ENCODE measurements at places on chromosomes 1 and 21.

GRCh38 chr1:6496890-6497214 lies 5.4 kb upstream of the PLEKHG5 start:
- no peak for DNase-seq

- DNase-seq = peak; percentile 52
Observed at GRCh38 chr21:32728456-32728839, 635 bp upstream of the SYNJ1 start.

- DNase-seq = no peak
Observed at GRCh38 chr21:14603202-14603601, 57.1 kb upstream of the SAMSN1 start.

GRCh38 chr1:68378296-68379084 lies 71.3 kb downstream of the RPE65 start:
- no peak for DNase-seq

DNA sequence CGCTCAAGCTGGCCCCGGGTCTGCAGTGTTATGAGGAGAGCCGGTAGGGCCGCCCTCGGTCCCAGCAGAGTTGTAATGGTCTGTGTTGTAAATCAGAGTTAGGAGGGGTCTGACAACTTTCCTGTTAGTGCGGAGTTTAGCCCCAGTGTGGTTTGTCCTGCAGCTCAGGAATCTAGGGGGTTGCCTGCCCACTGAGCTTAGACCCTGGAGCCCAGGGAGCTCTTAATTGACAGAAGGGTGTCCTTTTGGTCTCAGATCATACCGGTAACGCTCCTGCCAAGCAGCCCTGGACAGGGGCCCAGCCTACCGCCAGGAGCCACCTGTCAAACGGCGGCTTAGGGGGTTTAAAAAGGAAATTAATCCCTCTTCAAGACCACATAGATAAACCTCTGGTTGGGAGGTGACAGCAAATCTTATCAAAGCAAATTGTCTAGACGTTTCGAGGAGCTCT lies 164.4 kb downstream of the DYRK1A start:
- DNase-seq = no peak

DNA sequence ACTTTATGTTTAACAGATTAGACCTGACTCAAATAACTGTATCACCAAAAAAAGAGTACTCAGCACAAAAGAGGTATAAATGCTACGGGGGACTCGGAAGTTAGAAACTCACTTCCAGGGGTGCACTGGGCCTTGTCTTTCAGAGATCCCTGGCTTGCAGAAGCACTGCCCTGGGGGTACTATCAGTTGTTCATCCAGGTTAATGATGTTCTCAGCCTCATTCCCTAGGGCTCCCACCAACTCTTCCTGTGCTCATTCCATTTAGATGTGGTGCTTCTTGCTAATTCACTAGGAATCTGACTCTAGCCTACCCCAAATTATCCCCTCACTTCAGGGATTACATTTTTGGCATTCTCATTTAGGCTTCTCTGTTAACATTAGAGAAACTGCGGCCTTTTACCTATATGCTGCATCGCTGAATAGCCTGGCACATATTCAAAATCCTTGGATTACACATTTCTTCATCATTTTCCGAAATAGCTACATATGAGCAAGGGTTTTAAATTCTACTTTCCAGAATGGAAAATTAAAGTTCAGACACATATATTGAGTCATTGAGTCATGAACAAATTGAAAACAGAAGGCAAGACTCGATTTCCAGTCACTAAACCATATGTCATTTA lies 338.5 kb downstream of the KCTD3 start:
- no peak for DNase-seq

DNA sequence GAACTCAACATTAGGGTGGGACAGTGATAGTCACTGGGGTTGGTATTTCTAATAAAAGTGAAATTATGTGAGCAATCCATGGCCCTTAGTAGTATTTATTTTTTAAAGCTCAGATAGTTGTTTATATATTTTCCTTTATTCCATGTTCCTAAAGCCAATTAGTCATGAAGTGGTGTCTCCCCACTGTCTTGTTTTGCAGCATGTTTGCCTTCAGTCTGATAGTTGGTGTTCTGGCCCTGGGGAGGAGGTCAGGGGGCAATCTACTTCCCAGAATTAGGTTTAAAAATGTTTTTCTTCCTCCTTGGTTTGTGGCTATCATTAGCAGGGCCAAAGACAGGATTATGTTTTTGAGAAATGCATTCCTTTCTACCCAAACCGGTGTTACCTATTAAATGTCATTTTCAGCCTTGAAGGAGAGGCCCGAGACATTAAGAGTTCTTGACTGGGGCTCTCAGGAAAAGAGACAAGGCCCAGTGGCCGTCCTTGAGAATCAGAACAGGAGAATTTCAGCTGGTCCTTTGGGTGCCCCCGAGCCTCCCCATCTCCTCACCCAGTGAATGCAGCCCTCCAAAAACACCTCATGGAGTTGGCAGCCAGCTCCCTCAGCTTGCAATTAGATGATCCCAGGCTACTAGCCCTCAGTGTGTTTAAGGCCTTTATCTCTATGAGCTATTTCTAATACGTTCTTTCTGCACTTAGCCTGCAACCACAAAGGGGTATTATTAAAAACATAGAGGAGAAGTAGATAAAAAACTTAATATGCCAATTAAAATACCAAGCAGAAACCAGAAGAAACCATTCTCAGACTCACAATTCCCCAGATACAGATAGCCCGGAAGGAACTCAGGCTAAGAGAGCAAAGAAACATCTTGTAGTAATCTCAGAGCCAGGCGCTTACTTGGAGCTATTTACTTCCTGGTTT lies 71.3 kb upstream of the NGF start:
- no peak for DNase-seq

DNA sequence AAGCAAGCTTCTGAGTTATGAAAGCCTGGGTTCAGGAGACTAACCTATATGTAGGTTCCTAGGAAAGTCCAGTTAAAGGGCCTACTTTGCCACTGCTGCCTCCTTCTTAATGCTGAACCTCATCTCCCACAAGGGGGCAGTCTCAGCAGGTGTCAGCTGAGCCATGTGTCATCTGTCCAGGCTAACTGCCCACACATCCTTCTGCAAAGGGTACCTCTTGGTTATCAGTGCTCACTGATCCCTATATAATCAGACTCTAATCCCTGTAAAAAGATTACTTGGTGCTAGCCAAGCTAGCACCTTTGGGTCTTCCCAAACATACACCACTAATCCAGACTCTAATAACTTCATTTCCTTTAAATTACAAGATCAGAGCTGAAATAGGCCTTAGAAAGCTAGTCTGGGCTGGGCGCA lies 9.0 kb downstream of the PRDX1 start:
- peak; percentile 14 for DNase-seq

- no peak for DNase-seq
Observed at GRCh38 chr21:25324666-25325065, 282.6 kb downstream of the MRPL39 start.

GRCh38 chr1:225607355-225607754 lies 45.6 kb downstream of the ENAH start:
- no peak for DNase-seq

- DNase-seq = no peak
Observed at GRCh38 chr1:81679942-81680341, 120.8 kb upstream of the ADGRL2 start.

GRCh38 chr1:245558069-245558468 lies 403.3 kb downstream of the KIF26B start:
- no peak for DNase-seq

DNA sequence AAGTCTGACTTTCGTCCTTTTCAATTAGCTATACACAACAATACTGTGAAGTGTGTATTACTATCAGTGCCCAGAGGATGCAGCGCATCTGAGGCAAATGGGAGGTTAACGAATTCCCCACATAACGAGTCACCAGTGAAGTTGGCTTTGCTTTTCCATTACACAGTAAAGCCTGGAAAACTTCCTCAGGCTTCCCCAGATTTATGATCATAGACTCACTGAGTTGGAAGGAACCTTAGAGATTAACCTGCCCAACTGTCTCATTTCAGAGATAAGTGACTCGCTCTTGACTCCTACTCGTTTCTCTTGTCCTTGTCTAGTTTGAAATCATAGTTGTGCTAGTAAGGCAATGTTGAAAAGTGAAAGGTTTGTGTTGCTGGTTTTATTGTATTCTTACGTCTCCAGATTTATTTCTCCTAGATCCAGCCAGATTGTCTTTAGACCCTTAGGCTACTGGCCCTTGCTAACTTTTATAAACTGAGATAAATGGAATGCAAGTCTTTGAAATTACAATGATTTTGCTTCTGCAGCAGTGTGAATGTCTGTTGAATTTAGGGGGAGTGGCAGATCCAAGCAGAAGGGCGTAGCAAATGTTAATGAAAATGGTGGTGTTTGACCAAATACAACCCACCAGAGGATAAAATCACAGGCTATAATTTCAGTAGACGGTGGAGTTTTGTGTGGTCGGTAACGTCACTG lies 17.3 kb downstream of the S1PR1 start:
- no peak for DNase-seq

DNA sequence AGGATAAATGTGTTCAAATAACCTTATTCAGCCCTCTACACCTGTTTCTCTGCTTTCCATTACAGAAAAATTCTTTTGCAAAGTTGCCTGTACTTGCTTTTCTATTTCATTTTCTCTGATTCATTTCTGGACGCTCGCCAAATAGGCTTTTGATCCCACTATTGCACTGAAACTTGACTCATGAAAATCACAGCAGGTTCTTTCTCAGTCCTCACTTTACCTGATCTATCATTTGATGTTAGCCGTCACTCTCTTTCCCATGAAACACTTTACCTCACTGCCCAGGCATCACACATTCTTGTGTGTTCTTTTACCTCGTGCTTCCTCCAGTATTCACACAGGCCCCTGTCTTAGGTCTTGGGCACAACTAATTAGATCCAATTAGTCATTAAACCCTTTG lies 26.2 kb downstream of the HSPA13 start:
- DNase-seq = no peak

GRCh38 chr1:21763694-21764419 lies 19.1 kb downstream of the USP48 start:
- DNase-seq = no peak

DNA sequence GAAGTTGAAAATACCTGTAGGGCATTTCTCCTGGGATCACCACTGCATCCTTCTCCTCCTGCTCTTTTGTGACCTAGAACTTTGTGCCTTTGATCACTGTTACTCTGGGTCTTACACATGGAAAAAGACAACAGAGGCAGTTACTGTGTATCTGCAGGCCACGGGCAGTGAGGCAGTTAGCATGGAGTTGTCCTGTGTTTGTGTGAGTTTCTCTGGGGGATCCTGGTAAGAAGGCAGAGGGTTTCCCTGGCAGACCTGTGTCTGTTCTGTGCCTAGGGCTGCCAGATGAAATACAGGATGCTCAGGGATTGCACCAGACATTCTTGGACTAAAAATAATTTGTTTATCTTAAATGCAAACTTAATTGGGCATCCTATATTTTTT lies 44.4 kb upstream of the SCCPDH start:
- no peak for DNase-seq

DNA sequence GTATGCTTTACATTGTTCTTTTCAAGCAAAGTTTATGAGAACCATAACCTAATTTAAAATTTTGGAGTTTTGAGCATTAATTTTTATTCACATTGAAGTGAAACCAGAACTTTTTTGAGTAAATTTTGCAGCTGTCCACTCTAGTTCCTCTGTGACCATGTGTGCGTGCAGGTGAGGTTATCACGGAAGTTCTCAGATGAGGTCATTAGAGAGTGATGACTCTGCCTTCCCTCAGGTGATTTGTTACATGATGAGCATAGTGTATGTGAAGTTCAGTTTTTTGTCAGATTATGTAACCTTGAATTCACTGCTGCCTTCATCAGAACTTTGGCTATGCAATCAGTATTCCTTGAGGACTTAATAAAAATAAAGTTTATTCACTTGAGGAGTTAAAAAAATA lies 828.2 kb downstream of the ADGRL2 start:
- no peak for DNase-seq
